Heart right ventricle (tissue), 16 donors: ENCODE measurements at places on chromosomes 3 and 15.
A peak's percentile ranks its signal among the peaks of the same experiment; 100 is the strongest.

DNA sequence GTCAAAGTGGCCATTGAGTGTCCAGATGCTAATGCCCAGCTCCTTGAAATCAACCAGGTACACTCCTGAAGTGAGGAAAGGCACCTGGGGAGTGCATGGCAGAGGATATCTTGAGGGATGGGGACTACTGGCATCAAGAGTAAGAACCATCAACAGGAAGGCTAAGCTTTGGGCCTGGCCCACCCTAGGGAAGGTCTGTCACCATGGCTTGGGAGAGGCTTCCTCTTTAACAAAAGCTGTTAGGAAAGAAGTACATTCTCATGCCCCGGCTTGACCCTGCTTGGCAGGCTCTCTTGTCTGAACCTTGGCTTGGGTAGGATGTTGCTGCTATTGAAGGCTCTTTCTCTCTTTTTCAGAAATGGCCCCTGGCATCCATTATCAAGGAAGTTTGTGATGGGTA lies 43.7 kb upstream of the TUBGCP5 start:
- no peak for DNase-seq

DNA sequence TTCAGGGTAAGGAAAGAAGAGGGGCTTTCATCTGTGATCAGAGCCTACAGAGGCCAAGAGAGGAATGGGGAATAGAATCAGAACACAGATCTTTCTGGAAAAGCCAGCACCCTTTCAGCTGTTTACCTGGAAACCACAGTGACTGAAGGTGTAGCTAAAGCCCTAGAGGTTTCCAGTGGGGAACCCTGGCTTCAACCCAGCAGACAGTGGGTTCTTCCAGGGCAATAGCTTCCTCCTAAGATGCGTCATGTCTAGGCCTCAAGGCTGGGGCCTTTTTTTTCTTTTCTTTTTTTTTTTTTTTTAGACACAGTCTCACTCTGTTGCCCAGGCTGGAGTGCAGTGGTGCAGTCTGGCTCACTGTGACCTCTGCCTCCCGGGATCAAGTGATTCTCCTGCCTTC lies 3.1 kb upstream of the CPNE9 start:
- DNase-seq = no peak

DNA sequence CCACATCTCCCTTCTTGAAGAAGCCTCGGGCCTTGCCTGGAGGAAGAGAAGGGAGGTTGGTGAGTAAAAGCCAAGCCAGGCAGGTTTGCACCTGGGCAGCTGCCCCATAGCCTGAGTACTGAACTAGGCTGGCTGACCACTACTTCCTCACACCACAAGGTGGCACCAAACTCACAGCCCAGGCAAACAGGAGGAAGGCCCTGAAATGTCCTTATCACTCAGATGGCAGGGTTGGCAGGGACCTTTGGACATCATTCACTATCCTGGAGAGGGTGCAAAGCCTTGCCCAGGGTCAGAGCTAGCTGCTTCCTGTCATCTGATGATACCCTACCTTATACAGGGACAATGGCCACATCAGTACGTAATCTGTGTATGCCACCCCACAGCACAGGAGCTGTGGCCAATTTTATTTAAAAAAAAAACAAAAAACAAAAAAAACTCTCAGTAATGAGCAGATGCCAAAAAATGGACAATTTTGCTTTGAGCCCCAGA lies 2.2 kb upstream of the GRAMD2A start:
- DNase-seq = peak; percentile 65

DNA sequence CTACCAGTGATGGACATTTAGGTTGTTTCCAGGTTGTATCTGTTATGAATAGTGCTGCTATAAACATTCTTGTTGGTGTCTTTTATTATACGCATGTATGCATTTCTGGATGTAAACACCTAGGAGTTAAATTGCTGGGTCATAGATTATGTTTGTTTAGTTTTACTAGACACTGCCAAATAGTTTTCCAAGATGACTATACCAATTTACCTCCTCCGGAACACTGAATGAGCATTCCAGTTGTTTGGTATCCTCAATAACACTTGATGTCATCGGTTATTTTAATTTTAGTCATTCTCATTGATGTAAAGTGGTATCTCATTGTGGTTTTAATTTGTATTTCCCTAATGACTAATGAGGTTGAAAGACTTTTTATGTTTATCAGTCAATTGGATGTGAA lies 36.6 kb upstream of the ARID3B start:
- DNase-seq = no peak

DNA sequence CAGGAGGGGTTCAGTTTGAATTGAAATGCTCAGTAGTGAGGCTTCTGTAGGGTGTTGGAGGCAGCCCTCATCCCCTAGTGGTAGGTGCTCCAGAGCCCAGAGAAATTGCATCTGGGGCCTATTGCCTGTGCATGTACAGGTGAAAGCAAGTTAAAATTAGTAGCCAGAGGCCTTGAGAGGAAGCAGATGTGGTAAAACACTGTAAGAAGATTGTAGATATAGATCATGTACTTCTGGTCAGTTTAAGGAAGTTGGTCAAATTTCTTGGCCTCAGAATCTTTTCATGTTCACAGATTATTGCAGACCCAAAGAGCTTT lies 34.6 kb downstream of the IGSF10 start:
- no peak for DNase-seq

DNA sequence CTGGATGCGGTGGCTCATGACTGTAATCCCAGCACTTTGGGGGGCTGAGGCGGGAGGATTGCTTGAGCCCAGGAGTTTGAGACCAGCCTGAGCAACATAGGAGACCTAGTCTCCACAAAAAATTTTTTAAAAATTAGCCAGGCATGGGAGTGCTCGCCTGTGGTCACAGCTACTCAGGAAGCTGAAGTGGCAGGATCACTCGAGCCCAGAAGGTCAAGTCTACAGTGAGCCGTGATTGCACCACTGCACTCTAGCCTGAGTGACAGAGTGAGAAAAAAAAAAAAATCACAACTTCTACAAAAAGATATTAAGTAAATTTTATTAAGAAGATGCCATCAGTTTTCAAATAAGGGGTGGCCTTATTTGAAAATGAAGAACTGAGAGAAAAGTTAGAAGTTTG lies 11.9 kb upstream of the PLA2G4D start:
- no peak for DNase-seq
